ENCODE measurements at places on chromosomes 16 and 17.
A peak's percentile ranks its signal among the peaks of the same experiment; 100 is the strongest.

DNA sequence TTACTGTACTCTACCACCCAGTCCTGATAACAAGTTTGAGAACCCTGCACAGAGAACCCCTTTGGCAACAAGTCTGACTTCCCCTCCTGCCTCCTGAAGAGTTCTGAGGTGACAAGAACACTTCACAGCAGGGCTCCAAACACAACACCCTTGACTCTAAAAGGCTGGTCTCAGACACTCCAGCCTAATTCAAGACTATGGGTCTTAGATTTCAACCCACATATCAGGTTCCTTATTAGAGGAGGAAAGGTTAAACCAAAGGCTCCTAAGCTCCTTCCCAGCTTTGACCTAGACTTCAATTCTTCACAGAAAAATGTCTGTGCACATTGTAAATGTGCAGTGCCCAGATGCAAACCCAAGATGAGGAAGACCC is 23.0 kb downstream of the RANBP10 start:
- no peak for DNase-seq

DNA sequence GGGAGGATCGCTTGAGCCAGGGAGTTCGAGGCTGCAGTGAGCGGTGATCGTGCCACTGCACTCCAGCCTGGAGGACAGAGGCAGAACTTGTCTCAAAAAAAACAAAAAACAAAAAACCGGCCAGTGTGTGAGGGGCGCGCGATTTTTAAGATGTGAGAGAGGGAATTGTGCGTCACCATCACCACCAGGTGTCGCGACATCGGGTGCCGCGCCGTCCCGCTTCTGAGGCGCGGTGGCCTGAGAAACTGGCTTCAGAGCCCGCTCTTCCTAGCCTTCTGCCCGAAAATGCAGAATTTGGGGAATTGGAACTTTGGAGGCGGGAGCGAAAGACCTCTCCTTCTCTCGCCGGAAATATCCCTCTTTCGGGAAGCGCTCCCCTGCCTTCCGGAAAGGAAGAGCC is 524.8 kb downstream of the KCNJ18 start:
- DNase-seq = no peak

- no peak for DNase-seq
Observed at GRCh38 chr16:88772871-88773811, 11.9 kb downstream of the PIEZO1 start.

DNA sequence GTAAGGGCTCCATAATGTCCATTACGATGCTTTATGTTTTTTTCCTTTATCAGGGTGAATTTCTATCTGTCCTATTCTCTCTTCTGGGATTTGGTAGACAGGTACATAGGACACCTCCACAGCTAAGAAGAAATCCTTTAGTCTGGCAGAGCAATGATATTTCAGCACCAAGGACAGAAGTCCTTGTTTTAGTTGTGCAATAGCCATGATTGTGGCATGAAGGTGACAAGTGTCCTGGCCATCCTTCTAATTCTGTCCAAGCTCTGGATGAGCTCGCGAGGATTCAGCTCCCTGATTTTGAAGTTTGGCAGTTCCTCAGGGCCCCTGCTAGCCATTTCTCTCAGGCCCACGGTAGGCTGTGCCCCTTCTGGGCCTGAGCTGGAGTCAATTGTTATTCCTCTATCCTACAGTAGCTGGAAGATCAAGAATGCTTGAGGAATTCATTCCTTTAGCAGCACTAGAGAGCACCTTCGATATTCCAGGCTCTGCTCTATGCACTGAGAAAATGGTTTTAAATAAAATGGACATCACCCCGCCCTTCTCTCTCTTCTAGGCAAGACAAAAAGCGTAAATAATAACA is 320.8 kb downstream of the XYLT1 start:
- DNase-seq = no peak

- no peak for DNase-seq
Observed at GRCh38 chr17:9308069-9308468, 267.6 kb downstream of the STX8 start.

DNA sequence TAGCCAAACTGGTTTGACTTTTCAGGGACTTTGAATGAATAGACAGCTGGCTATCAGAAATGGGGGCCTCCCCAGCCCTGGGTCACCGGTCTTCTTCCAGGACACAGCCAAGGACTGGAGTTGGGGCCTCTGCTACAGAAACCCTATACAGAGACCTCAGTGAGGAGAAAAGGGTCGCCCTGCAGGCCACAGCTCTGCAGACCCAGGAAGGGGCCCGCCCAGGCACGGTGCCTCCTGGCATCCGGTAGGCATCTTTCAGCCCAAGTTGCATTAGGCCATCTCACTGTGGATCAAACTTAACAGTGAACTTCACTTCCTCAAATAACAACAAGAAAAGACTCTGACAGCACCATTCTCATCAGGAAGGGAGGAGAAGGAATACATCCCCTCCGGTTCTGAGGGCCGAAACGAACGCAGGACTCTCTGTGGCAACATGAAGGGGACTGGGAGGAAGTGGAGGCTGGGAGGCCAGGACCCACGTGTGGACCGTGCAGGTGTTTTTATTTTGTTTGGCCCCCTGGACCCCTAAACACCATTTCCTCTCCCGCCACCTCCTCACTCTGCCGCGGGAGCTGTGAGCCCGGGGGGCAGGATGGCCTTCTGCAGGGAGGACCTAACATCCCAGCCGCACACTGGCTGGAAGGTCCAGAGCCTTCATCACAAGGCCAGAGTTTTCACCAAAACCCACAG is 7.2 kb downstream of the SLC38A10 start:
- DNase-seq = no peak

GRCh38 chr16:78925083-78925767 is 675.3 kb downstream of the MAF start:
- DNase-seq = peak; percentile 41

DNA sequence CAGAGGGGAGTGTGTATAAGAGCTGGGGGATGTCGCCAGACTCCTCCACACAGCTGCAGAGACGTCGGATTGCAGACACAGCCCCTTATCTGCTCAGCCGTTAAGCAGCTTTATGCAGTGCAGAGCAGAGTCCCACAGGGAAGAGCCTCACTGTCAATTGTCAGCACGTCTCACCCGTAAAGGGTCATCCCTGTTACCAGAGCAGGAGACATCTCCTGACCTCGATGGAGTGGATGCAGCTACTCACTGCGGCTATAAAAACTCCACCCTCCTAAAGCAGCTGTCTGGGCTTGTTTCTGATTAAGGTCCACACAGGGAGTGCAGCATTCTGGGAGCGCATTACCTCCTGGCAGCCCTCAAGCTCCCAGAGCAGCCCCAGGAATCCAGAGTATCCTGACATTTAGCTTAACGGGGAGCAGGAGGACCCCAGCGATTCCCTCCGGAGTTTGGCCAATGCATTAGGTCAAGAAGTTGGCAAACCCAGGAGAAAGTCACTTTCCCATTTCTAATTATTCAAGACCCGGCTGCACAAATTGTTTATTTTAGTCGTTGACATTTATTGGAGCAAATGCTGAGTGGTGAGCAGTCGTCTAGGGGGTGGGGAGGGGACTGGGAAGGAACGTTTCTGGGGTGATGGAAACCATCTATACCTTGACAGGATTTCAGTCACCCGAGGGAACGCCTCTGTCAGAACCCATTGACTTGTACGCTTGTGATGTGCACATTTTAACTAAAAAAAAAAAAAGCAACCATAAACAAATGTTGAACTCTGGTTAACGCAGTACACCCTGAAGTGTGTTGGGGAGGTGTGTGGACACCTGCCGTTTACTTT is 100.0 kb upstream of the ZNF469 start:
- no peak for DNase-seq

- no peak for DNase-seq
Observed at GRCh38 chr16:86103320-86103719, 204.4 kb downstream of the IRF8 start.

GRCh38 chr16:57134982-57135381 is 42.6 kb downstream of the CPNE2 start:
- peak; percentile 33 for DNase-seq

Measured in stimulated activated CD4-positive, alpha-beta T cell treated with anti-CD3 and anti-CD28 coated beads, Interleukin-4, amount 100 ng/mL, for 24 hours (primary cell).